ENCODE measurements at places on chromosomes 4 and X.
A peak's percentile ranks its signal among the peaks of the same experiment; 100 is the strongest.

GRCh38 chrX:13345037-13345436 lies 25.2 kb upstream of the ATXN3L start:
- no peak overlapping the region for H3K4me3 ChIP-seq
- H3K27me3 ChIP-seq: no peaks in the 10 kb centered on the region
- H3K27ac ChIP-seq: no peak overlapping the region
- DNase-seq: no peak
- no peaks in the 10 kb centered on the region for H3K36me3 ChIP-seq
- no peaks in the 10 kb centered on the region for H3K4me1 ChIP-seq

GRCh38 chr4:182141061-182141460 lies 102.1 kb upstream of the TENM3 start:
- peaks cover 60% of the 10 kb centered on the region for H3K27me3 ChIP-seq
- peaks cover 15% of the 10 kb centered on the region for H3K4me1 ChIP-seq
- H3K36me3 ChIP-seq: peaks cover 2% of the 10 kb centered on the region
- peak; percentile 8 for DNase-seq

GRCh38 chr4:103076747-103077347 lies at the start of gene SLC9B2:
Gene SLC9B2, minus strand, starts transcription at chr4:103076761. Its CDS starts 9,211 bp downstream, at chr4:103067550.
- H3K27me3 ChIP-seq: no peaks in the 10 kb centered on the region
- H3K4me1 ChIP-seq: peaks cover 45% of the 10 kb centered on the region
- H3K4me3 ChIP-seq: peak within 1 kb of the TSS; percentile 84
- DNase-seq: peak; percentile 33
- peaks cover 28% of the 10 kb centered on the region for H3K36me3 ChIP-seq

DNA sequence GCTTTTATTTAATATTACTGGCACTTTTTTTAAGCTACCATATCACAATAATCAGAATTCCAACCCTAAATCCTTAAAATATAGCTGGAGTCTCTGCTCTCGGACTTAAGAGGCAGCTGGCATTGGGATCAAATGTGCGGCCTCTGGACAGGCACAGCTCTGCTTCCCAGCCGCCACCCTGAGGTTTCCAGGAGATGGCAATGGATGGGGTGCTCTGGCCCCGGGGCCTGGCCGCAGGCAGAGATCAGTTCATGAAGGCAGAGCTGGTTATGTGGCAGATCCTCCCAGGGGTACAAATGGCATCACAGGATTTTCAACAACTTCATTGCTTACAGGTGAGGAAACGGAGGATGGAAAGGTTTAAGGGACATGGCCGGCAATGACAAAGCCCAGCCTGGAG lies 57.8 kb downstream of the JAKMIP1 start:
- no peaks in the 10 kb centered on the region for H3K36me3 ChIP-seq
- DNase-seq: no peak
- no peak overlapping the region for H3K27ac ChIP-seq
- no peaks in the 10 kb centered on the region for H3K4me1 ChIP-seq

DNA sequence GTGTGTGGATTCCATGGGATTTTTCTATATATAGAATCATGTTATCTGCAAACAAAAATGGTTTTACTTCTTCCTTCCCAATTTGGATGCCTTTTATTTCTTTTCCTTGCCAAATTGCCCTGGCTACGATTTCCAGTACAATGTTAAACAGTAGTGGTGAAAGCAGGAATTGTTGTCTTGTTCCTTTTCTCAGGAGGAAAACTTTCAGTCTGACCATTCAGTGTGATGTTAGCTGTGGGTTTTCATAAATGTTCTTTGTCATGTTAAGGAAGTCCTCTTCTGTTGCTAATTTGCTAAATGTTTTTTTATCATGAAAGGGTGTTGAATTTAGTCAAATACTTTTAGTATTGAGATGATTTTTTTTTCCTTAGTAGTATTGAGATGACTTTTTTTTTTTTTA lies 10.9 kb downstream of the SAP30 start:
- no peaks in the 10 kb centered on the region for H3K27me3 ChIP-seq
- no peak overlapping the region for H3K4me3 ChIP-seq
- H3K4me1 ChIP-seq: no peaks in the 10 kb centered on the region
- no peak overlapping the region for H3K27ac ChIP-seq

- H3K27me3 ChIP-seq: no peaks in the 10 kb centered on the region
- H3K36me3 ChIP-seq: no peaks in the 10 kb centered on the region
- no peak for DNase-seq
- no peaks in the 10 kb centered on the region for H3K4me1 ChIP-seq
Measured at GRCh38 chr4:79756140-79756895, 316.7 kb downstream of the ANTXR2 start.

DNA sequence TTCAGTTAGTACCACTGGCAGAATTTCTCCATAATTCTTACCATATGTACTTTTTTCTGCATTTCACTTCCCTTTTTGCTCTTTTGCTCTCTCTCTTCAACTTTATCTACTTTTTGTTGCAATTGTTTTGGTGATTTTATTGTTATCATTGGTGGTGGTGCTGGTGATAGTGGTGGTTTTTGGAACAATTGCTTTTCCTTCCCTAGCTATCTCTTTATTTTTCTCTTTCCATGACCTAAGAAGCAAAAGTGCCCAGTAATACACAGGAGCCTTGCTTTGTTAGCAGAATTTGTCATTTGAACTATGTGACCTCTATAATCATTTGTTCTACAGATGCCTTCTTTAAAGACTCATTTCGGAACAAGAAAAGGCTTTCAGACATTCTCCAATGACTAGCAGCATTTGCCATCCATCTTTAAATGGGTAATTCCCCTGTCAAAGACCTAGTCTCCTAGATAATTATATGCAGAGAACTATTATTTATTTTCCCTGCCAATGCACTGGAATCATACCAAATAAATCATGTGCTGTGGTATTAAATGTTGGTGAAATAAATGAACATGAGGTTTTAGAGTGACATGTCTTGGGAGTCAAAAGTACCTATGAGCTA lies 154.5 kb downstream of the GASK1B start:
- no peaks in the 10 kb centered on the region for H3K4me1 ChIP-seq
- no peaks in the 10 kb centered on the region for H3K36me3 ChIP-seq
- no peak overlapping the region for H3K27ac ChIP-seq

- H3K4me1 ChIP-seq: no peaks in the 10 kb centered on the region
- DNase-seq: no peak
- H3K27me3 ChIP-seq: no peaks in the 10 kb centered on the region
- no peak overlapping the region for H3K4me3 ChIP-seq
Measured at GRCh38 chr4:10811991-10812390, 127.4 kb upstream of the CLNK start.

DNA sequence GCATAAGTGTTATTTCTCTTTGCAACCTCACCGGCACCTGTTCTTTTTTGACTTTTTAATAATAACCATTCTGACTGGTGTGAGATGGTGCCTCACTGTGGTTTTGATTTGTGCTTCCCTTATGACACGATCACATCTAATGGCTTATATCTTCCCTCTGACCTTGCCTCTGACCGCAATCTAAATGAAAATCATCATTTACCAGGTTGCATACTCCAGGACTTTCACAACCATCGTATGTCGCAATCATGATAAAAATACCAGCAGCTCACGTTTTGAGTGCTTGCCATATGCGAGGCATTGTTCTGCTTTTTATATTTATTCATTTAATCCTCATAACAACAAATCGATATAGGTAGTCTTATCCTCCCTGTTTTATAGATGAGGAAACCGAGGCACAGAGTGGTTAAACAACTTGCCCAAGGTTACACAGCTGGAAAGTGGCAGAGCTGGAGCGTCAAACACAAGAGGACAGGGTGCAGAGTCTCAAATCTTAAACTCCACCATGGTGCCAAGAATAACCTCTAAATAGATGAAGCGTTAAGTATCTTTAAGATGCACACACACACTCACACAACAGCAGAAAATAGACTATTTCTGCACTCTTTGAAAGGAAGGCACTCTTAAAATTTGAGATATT lies 102.2 kb downstream of the SEL1L3 start:
- no peaks in the 10 kb centered on the region for H3K4me1 ChIP-seq
- H3K4me3 ChIP-seq: no peak overlapping the region
- peaks cover 54% of the 10 kb centered on the region for H3K36me3 ChIP-seq
- H3K27ac ChIP-seq: no peak overlapping the region
- DNase-seq: no peak

- no peaks in the 10 kb centered on the region for H3K27me3 ChIP-seq
- peaks cover 22% of the 10 kb centered on the region for H3K36me3 ChIP-seq
- H3K4me3 ChIP-seq: peak within 1 kb of the TSS; percentile 89
- peak within 1 kb of the TSS; percentile 94 for H3K27ac ChIP-seq
- DNase-seq: peak; percentile 96
Measured at GRCh38 chrX:47560934-47561658, at the start of gene ARAF. Gene ARAF, plus strand, starts transcription at chrX:47561205. Its CDS starts 1,763 bp downstream, at chrX:47562968.

DNA sequence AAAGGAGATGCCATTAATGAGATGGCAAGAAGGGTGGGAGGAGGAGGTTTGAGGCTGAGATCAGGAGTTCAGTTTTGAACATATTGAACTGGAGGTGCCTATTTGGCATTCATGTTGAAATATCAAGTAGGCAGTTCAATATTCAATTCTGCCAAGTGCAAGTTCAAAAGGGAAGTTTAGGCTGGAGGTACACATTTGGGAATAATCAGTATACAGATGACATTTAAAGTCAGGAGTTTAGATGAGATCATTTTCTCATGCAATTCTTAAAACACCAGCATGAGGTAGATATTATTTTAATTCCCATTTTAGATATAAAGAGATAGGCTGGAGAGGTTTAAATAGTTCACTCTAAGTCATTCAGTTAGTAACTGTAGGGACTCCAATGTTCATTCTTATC lies 26.1 kb downstream of the COQ2 start:
- no peak overlapping the region for H3K27ac ChIP-seq
- no peak overlapping the region for H3K4me3 ChIP-seq
- no peaks in the 10 kb centered on the region for H3K27me3 ChIP-seq
- no peaks in the 10 kb centered on the region for H3K4me1 ChIP-seq

DNA sequence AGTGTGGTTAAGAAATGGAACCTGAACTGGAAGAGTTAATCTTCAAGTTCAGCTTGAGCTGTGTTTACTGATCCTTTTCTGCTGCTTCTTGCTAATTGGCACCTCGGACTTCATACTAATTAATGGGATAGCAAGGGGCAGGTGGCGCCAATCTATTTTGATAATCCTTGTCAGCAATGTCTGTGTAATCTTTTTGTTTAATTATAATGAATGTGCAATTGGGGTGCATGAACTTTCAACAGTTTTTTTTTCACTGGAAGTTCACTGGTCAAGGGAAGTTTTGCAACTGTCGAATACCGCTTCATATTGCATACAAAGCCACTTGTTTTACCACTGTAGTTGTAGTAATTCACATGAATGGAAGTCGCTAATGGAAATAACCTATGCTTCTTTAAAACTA lies 261.0 kb downstream of the BMPR1B start:
- H3K4me1 ChIP-seq: no peaks in the 10 kb centered on the region
- no peak overlapping the region for H3K4me3 ChIP-seq
- no peak for DNase-seq
- no peak overlapping the region for H3K27ac ChIP-seq
- H3K36me3 ChIP-seq: no peaks in the 10 kb centered on the region

DNA sequence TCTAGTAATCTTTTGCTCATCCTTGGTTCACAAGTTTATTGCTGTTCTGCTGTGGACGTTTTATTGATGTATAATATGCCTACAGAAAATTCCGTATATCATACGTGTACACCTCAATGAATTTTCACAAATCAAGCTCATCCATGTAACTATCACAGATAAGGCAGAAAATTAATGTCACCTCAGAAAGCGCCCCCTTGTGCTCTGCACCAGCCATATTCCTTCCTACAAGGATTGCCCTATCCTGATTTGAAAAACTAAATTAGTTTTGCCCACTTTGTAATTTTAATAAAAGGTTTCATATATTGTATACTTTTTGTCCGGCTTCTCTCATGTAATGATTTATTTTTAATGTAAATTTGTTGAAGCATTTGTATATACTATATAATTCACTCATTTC lies 390.8 kb downstream of the ADGRL3 start:
- no peaks in the 10 kb centered on the region for H3K4me1 ChIP-seq
- no peaks in the 10 kb centered on the region for H3K36me3 ChIP-seq
- H3K4me3 ChIP-seq: no peak overlapping the region
- DNase-seq: no peak
- no peak overlapping the region for H3K27ac ChIP-seq

- peak; percentile 52 for DNase-seq
- no peak overlapping the region for H3K4me3 ChIP-seq
- H3K36me3 ChIP-seq: no peaks in the 10 kb centered on the region
- H3K27me3 ChIP-seq: no peaks in the 10 kb centered on the region
- no peak overlapping the region for H3K27ac ChIP-seq
Measured at GRCh38 chrX:33434256-33435092, 223.1 kb upstream of the DMD start.

- no peaks in the 10 kb centered on the region for H3K27me3 ChIP-seq
- H3K4me3 ChIP-seq: no peak overlapping the region
- no peak for DNase-seq
Measured at GRCh38 chrX:55487143-55487542, 2.5 kb downstream of the USP51 start.

Data from activated CD4-positive, alpha-beta T cell treated with anti-CD3 and anti-CD28 coated beads for 36 hours (primary cell).